Substantia nigra (tissue), 51 donors: ENCODE measurements at places on chromosomes 1 and 21.

DNA sequence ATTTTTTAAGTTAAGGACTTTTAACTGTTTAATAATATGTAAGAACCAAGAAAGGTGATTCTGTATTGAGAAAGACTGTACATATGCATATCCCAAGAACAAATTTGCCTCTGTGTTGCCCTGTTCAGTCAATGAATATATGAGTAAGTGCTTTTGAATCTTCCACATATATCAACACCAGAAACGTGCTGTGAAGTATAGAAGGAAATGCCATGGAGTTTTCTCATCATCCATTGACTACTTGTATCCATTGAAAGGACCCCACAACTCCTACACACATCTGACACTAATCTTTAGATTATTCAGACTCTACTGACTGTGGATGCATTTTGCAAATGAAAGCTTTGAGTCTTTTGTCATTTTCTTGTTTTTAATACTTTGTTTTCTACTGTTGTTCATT lies 366.9 kb downstream of the S1PR1 start:
- no peak for DNase-seq

GRCh38 chr1:223711173-223711572 lies 1.2 kb upstream of the CAPN2 start:
- no peak for DNase-seq

DNA sequence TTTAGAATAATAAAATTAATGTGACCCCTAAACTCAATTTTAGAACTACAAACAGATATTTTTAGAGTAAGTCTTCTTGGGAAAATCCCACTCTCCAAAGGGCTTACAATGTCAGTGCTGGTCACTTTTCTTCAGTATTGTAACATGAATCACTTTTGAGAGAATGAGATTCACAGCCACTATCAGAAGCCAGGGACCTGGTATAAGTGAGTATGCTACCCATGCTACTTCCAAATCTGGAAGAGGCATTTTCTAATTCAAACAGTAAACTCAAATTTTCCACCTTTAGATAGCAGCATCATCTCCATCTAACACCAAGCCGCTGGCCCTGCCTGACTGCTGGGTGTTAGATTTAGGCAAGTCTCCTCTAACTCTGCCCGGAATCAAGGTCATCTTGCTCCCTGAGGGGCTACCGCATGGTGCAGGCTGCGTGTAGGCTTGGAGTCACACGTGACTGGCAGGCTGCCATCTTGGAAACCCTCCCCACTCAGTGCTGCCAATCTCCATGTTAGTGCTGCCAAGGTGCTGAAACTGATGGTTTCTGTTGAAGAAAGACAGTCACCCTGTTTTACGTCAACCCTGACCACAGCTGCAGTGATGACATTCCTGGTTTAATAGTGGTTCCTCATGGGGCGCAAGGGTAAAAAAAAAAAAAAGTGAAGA lies 882.9 kb upstream of the B3GALT2 start:
- no peak for DNase-seq

GRCh38 chr1:218351391-218352074 lies 6.4 kb downstream of the TGFB2 start:
- DNase-seq: no peak

DNA sequence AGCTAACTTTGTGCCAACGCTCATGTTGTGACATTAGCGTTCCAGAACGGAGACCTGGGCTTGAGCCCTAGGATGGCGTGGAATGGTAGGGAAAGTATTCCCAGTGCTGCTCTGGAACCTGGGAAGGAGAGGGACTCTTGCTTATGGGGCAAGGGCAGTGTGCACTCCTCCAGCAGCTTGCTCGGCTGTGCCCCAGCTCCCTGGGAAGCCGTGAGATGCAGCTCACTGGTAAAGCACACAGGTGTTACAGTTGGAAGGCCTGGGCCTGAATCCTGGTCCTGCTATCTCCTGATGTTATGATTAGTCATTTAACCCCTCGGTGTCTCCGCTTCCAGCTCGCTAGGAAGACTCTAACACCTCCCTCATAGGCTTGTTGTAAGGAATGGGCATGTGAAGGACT lies 42.4 kb upstream of the EPHA8 start:
- no peak for DNase-seq

DNA sequence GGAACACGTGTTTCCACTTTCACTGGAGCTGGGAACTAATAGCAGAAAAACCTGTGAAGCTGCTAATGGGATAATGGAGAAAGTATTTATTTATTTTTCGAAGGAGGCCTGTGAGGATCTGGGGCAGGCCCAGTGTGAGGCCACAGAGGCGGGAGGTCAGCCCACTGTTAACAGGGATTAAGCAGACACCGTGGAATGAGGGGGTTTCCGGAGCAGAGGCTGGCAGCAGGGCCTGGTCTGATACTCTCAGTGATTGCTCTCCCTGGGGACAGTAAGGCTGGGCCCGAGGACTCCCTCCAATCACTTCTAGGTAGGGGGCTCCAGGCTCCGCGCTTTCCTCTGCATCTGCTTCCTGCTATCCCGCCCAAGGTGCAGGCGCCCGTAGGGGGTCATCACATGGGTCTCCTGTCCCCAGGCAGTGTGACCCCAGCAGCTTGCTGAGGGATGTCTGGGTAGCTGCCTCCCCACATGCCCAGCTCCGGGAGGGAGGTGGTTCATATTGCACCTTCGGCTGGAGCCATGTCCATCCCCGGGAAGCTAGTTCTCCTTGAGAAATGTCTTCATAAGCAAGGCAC lies 28.8 kb upstream of the CDCA8 start:
- no peak for DNase-seq

GRCh38 chr1:196690582-196690981 lies 38.7 kb downstream of the CFH start:
- DNase-seq: no peak

- DNase-seq: no peak
These were observed 75.6 kb upstream of the KAZN start for GRCh38 chr1:14522926-14523241.

DNA sequence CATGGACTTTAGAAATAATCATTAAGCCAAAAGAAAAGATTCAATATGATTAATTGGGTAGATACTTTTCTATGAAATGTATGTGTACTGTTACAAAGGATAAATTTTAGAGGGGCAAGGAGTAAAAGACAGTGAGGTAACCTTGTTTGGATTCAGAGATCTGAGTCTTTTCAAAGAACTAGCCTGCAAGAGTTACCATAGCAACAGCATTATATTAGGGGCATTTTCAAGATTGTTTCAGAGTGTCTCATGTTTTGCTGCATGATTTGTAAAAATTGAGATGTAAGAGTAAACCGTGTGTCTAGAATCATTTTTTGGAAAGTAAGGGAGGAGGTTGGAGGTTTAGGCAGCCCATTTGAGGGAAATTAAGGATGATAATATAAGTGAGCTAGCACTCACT lies 70.6 kb upstream of the KIAA1614 start:
- no peak for DNase-seq

DNA sequence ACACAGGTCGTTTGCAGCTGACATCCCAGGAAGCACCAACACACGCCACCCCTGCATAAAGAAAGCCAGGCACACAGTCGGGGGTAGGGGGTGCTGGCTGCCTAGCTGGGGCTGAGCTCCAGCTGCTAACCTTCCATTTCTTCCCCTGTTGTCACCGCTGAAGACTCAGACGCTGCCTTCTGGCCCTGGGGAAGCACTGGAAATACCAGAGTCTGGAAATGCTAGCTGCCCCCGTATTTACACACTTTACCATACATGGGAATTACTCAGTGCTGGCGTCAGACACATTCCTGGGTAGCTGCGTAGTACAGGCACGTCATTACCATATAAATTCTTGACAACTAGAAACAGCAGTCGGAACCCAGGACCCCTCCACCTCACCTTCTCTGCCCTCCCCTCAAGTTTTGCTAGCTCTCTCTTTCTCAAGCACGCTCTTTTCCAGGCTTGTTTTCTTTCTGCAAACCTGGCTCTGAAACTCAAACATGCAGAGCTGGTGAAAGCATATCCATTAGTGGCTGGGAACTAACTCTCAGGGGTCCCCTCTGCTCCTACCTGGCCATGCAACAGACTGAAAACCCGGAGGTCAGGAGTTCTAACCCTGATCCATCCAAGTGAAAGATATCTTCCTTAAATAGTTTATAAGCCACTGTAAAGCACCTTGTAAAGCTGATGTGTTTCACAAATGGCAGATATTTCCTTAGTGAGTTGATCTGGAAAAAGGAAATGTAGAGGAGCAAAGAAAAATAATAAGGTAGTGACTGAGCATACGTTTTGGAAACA lies 3.3 kb downstream of the CSRP1 start:
- no peak for DNase-seq

DNA sequence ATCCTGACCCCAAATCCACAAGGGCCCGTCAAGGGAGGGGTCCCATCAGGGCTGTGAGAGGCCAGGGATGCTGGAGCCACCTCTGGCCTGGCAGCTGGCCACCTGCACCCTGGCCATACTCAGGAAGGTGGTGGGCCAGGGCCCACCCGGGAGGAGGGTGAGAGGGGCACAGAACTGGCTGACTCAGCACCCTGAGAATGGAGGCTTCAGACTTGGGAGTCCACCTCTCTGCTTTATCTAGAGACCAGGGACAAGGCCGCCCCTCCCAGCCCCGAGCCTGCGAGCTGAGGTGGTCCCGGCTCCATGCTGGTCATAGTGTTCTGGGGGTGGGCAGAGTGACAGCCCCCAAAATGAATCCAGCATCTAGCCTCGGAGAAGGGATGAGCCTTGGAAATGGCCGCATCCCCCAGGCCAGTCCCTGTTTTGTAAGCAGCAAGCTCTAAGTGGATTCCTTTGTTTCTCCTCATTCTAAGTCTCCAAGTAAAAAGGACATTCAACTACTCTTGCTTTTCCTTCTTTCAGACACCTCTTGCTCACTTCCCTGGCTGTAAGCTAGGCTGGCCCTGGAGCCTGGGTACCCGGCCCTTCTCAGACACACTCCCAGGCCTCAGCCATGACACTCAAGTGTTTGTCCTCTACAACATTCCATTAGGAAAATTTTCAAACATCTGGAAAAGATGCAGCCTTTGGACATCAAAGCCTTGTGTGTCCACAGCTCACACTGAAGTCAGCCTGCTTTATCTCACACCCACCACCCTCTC lies 12.3 kb downstream of the WNT3A start:
- DNase-seq: no peak

GRCh38 chr1:16068356-16069270 lies 4.8 kb downstream of the FAM131C start:
- DNase-seq: peak; percentile 34

DNA sequence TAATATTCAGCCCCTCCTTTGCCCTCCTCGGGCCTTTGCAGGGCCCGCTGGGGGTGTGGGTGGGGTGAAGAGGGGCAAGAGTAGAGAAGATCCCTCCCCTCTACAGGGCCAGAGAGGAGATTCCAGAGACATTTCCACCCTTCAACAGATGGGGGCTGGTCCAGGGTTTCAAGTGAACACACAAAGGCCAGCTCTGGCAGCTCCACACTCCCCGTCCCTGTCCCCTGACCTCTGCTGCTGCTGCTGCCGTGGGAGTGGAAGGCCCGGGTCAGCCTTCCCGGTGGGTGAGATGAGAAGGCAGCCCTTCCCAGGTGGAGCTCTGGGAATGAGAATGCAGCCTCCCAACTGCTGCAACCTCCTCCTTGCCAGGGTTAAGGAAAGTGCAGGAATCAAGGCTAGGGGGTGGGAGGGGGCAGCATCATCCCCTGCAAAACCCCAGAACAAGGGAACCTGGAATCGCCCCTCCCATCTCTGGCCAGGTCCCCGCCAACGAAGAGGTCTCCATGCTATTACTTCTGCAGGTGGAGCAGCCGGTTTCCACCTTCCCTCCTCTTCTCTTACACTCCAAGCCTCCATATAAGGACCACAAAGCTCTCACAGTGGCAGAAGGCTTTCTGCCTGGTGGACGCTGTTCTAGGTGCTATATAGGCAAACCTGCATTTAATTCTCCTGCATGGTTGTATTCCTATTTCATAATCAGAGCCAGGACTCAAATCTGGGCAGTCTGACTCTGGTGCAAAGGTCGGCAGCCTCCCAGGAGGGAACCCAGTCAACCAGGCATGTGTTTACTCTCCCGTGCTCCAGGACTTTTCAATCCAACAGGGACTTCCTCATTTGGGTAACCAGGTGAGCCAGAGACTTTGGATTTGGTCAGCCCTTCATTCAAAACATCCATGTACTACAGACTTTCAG lies 22.9 kb upstream of the ARHGEF10L start:
- no peak for DNase-seq

DNA sequence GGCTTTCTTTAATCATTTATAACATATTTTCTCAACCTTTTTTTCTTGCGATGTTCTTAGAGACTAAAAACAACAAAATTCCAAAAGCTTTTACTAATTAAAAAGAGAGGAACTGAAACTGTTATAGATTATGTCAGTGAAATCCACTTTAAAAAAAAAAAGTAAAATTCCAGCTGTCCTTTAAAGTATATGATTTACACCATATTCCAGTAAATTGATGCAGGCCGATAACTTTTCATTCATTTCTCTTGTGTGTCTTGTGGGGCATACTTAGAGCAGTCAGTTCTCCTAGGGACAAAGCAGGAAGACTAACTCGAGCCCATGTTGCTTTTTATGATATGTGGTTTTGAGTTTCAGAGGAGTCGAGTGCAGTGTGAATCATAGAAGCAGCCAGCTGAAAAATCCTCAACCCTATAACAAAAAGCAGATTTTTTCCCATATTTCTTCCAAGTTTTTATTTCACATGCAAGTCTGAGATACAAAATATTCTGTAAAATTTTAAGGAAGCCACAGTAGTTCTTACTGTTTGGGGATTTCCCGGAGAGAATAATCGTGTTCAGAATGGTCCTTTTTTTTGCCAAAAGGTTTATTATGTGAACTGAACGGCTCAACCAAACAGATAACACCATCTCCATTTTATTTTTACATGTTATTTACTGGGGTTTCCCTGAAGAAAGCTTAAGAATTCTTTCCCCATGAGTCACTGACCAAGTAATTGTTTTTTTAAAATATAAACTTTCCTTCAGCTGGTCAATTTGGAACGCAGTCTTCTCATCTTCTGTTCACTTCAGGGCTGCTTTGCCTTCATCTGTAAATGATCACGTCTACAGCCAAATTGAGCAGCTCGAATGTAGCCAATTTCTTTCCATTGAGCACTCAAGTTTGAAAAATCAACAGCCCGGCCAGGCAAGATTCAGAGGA lies 77.0 kb upstream of the C1orf105 start:
- no peak for DNase-seq

DNA sequence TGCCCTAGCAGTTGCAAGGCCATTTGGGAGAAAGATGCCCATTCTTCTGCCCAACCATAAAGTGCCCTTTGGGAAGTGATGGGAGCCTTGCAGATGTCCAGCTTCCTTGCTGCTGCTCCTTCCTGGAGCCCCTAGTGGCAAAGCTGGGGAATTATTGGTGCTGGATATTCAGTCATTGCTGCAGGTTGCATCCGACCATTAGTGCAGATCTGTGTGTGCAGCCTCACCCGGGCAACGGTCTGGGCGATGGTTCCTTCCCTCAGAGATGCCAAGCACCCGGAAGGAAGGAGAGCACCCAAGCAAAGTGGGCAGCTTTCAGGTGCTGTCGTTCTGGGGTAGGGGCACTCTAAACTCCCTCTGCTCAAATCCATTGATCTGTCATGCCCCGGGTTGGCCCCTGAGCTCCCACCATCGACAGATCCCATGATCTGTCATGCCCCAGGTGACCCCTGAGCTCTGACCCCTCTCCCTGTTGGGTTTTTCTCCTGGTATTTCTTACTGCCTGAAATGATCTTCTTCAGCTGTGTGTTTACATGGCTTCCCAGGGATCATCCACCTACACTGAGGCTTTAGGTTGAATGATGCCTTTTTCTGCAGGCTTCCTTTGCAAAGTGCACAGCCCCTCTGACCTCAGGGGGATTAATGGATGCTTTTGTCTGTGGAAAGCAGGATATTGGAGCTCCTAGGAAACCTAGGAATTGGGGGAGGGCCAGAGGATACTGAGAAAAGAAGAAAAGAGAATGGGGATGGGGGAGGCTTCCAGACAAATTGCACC lies 467.5 kb downstream of the PTPRU start:
- DNase-seq: no peak
